ENCODE measurements at places on chromosomes 7 and 10. TPM values are rescaled to one million over a fixed set of nuclear protein-coding genes. Genes with fewer than 3 reads are reported as not detected.

MMD2 gene
- 0.09 TPM for polyA plus RNA-seq

BLNK gene
- polyA plus RNA-seq: 3.5 TPM

TUBB8 gene
- 0.63 TPM for polyA plus RNA-seq

SEMA3C gene
- polyA plus RNA-seq: 24.3 TPM

MBLAC1 gene
- polyA plus RNA-seq: 2.3 TPM

AKR1E2 gene
- 7.0 TPM for polyA plus RNA-seq

Measured in left renal pelvis (tissue), 4 donors.